IMR-90 (cell line): ENCODE measurements at places on chromosomes 1 and 21.

DNA sequence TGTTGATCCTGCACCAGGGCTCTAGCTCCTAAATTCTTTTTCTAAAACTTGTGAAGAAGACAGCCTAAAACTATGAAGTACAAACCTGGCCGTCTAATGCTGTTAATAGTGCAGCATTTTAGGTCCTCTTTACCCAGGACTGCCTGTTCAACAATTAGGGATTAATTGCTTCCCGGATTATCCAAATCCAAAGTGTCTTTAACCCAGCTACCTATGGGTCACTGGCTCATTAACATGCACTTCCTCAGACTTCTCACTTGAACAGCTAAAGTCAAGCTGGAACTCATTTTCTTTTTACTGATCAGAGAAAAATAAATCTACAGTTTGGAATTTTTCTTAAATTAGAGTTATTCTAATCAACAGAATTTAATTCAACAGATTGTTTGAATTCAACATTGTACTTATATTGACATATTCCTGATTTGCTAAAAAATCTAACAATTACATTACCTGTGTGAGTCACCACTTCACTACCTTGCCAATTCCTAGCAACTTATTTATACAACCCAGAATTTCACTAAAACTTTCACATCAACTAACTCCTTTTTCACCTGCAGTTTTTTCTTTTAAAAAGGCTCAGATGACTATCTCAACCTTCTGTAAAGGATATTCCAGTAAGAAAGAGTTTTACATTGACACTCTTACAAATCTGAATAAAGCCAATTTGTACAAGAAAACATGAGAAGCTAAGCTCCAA is 3.3 kb downstream of the HNRNPU start:
- no peak for DNase-seq

DNA sequence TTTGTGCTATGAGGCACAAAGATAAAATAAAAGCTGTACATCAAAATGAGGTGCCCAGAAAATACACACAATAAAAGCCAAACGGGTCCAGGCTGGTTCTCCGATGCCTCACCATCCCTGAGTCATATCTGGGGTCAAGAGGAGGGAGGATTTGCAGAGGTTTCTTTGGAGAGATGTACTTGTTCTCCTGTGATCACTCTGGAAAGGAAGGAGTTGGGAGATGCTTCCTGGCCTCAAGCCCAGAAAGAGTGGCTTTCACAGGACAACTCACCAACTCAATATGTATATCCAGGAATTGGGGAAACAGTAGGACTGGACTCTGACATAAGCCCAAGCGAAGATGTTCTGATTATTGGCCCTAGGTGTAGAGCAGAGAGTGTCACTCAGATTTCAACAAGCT is 51.9 kb downstream of the DIPK1A start:
- DNase-seq: peak; percentile 95

GRCh38 chr1:25530186-25531081 is 13.0 kb upstream of the LDLRAP1 start:
- no peak for DNase-seq

DNA sequence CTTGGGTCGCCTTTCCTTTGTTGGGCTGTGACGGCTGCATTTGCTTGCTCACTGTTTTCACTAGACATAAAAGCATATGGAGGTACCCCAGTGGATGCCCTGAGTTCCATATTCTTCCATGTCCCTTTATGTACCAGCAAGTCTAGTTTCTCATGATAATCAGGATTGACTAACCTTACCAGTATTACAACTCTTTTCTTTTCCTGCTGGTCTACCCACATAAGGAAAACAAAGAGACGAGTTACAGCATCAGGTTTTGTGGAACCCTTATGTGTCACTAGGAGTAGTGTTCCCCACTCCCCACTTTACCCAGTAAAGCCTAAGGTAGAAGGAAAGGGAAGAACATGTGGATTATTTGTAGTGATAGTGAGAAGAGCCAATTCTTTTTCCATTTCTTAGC is 16.4 kb upstream of the CENPF start:
- DNase-seq: no peak

DNA sequence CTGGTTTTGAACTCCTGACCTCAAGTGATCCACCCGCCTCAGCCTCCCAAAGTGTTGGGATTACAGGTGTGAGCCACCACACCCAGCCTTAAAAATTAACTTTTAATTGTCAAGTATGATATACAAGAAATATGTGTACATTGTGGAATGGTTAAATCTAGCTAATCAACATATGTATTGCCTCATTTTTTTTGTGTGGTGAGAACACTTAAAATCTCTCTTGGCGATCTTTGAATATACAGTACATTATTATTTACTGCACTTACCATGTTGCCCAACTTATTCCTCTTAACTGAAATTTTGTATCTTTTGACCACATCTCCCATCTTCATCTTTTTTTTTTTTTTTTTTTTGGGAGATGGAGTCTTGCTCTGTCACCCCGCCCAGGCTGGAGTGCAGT is 23.3 kb downstream of the THRAP3 start:
- DNase-seq: no peak

DNA sequence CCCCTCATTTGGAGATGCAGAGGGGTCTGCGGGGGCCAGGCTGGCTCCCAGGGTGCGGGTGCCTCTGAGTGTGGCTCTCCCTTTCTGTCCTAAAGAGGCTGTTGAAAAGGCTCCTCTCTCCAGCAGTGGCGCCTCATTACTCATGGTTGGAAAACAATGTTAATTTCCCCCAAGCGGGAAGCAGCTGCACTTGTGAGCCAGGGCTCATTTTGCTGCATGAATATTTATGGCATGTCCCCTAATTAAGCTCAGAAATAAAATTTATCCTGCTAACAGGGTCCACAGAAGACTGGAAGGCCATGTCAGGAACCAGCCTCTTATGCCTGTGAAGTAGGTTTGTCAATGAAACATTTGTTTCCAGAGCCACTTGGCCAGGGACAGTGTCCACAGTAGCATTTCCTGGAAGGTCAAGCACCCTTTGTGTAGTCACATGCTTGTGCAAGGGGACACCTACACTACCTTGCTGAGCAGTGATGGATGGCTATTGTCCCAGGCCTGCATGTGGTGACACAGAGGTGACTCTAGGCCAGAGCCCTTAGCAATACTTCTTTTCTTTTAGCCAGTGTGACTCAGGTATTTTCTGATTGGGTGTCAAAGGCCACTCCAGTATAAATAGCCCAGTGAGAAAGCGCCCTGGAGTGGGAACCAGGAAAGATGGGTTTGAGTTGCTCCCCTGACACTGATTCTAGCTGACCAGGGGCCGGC is 259.0 kb downstream of the FOXD2 start:
- no peak for DNase-seq

GRCh38 chr1:154810571-154810970 is 59.5 kb downstream of the KCNN3 start:
- DNase-seq: no peak

GRCh38 chr1:161905269-161905884 is 118.3 kb downstream of the OLFML2B start:
- peak; percentile 20 for DNase-seq

DNA sequence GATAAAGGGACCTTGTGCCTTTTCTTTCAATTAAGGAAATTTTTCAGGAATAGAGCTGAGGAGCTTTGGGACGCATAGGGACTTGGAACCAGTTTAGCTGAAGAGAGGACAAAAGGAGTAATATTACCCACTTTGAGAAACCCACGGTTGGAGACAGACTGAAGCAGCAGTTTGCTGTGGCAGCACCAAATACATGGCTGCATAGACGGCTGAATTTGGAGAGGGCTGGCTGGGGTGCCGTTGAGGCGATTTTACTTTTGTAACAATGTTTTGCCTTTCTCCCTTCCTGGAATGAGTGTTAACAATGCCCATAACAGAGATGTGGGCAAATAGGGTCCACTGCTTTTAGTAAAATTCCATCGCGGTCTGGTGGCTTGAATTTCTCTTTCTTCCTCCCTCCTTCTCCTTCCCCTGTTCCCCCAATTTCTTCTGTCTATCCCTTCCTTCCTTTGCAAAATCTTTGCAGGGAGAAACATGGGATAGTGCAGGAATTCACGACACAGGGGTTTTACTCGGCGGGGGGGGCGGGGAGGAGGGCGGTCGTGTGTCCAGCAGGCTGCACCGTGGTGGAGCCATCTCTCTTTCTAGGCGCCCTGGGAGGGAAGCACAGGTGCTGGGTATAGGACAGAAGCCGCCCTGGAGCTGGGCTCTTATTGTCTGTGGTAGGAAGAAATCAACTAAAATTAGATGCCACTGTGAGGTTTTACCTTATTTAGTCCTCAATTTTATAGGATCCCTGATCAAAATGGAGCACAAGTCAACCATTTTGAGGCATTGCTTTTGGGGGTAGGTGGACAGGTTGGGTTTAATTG is 6.8 kb downstream of the LHX4 start:
- no peak for DNase-seq

DNA sequence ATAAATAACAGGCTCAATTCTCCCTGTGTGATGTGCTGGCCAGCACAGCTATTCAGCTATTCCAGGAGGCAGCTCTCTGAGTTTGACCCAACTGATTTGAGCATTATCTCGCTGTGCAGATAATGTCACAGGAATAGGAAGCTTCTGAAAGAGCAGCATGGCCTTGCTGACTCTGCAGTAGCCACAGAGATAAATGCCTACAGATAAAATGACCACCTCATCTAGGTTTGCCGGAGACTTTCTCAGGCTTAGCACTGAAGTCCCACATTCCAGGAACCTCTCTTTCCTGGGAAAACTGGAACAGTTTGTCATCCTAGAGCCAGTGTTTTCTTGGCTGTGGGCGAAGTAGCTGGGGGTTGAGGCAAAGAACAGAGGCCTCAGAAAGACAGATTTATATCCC is 98.9 kb downstream of the MRPL39 start:
- DNase-seq: peak; percentile 23

- DNase-seq: peak; percentile 45
These were observed 24.0 kb downstream of the NSUN4 start for GRCh38 chr1:46364612-46365011.

- DNase-seq: no peak
These were observed 9.8 kb downstream of the PDZK1IP1 start for GRCh38 chr1:47179988-47180563.

DNA sequence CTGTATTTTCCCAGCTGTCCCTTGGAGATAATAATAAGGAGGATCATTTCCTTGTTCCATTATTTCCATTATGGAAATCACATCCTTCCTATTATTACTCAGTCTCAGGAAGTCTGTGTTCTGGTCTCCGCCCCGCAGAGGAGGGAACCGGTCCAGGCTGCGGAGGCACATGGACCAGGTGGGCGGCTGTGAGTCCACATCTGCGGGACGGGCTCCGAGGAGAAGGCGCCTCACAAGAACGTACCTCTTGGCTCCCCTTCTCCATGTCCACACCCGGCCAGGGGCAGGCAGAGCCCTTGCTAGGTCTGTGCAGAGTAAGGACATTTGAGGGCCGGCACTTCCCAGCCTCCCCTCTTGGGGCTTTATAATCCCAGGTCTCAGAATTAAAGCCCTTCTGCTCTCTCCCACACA is 14.6 kb downstream of the RAB7B start:
- no peak for DNase-seq

GRCh38 chr21:29386803-29387202 is 88.1 kb downstream of the BACH1 start:
- no peak for DNase-seq

- DNase-seq: peak; percentile 90
These were observed 132.2 kb downstream of the ADSS2 start for GRCh38 chr1:244319283-244320132.

DNA sequence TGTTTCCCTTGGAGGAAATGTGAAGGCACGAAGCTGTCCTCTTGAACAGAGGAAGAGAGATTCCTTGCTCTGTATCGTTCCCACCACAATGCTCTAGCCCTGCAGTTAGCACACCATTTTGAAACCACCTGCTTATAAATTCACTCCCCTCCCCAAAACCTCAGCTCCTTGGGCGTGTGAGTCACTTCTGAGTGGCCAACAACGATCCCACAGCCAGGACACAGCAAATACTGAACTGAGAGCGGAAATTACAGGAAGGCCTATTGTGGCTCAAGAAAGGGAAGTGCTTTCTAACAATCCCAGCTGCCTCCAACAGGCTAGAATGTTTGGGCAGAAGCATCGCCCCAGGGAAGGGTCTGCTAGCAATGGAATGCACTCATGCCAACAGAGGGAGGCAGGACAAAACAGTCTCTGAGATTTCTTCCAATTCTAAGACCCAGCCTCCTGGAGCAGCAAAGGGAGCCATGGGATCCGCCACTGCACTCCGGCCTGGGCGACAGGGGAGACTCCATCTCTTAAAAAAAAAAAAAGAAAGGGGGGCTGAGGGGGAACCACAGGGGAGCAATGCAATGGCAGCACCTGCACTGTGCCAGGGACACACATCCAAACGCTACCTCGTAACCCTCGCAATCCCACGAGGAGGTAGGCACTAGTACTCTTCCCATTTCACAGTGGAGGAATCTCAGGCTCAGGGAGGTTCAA is 1.9 kb downstream of the TMEM53 start:
- DNase-seq: peak; percentile 44

DNA sequence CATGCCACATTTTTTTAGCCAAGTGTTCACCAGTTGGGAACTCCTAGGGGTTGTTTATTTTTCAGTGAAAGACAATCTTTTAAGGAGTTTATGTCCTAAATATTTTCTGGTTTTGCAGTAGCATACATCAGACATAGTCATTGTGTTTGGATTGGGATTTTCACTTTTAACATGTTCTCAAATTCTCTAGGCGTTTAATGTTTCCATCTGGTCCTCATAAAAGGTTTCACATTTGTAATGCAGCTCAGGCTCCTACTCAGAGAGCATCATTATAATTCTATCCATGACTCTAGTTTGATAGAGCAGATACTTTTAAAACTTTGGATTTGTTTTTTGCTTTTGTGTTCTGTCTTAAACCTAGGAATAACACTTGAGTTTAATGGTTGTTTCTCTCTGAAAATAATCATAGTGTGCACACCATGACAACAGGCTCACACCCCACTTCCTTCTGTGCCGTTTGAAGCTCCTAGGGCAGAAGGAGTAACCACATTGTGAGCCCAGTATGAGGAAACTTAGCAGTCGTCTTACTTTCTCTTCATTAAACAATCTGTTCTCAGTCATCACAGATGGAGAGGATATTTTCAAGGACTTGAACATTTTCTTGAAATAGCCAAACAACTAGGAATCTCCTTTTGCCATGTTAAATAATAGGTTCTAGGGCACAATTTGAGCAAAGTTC is 219.6 kb downstream of the PDE4B start:
- peak; percentile 37 for DNase-seq

- no peak for DNase-seq
These were observed 28.5 kb upstream of the TMEM39B start for GRCh38 chr1:32044234-32044633.

GRCh38 chr1:166391279-166392066 is 224.7 kb upstream of the FAM78B start:
- DNase-seq: no peak

DNA sequence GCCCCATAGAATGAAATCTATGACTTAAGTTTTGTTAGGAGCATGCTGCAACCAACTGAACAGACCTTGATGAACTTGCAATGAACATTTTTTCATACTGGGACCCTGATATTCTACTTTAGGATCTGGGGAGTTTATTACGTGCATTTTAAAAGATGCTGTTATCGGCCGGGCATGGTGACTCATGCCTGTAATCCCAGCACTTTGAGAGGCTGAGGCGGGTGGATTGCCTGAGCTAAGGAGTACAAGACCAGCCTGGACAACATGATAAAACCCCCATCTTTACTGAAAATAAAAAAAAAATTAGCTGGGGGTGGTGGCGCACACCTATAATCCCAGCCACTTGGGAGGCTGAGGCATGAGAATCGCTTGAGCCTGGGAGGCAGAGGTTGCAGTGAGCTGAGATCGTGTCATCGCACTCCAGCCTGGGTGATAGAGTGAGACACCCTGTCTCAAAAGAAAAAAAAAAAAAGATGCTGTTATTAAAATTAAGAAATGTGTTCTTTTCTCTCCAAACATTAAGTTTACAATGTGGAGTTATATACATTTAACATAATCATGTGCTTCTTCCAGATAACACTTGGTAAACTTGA is 7.1 kb downstream of the MPZL1 start:
- no peak for DNase-seq
